Stimulated activated CD4-positive, alpha-beta T cell treated with anti-CD3 and anti-CD28 coated beads, Interleukin-4, amount 100 ng/mL, for 24 hours (primary cell): ENCODE measurements at places on chromosomes 16 and 17.

GRCh38 chr16:31274831-31275816 is 15.3 kb downstream of the ITGAM start:
- no peak for DNase-seq

DNA sequence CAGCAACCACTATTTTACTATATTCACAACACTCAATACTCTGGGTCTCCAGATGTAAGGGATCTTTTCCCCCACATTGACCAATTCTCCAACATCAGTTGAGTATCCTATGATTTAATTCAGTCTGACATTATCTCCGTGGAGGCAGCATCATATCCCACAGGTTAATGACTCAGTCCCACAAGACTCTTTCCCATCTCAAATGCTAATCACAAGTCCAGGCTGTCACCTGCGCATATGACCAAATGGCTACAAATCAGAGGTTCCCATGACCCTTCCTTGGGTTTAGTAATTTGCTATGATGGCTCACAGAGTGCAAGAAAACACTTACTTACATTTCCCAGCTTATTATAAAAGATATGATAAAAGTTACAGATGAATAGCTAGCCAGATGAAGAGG is 18.7 kb downstream of the ACSM3 start:
- no peak for DNase-seq

DNA sequence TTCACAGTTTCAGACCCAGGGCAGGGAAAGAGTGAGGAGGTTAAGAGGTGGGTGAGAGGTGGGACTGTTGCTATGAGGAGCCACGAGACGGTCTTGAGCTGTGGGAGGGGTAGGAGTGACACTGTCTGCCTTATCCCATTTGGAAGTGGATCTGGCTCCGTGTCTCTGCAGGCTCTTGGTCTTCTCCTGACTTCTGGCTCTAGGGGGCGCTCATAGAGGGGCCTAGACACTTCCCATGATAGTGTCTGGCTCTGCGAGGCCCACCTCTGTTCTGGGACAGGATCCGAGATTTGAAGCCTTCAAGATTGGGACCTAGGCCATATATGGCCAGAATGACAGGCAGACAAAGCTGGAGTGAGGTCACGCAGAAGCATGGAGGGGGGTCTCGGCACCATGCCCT is 204.5 kb downstream of the GSG1L start:
- no peak for DNase-seq

DNA sequence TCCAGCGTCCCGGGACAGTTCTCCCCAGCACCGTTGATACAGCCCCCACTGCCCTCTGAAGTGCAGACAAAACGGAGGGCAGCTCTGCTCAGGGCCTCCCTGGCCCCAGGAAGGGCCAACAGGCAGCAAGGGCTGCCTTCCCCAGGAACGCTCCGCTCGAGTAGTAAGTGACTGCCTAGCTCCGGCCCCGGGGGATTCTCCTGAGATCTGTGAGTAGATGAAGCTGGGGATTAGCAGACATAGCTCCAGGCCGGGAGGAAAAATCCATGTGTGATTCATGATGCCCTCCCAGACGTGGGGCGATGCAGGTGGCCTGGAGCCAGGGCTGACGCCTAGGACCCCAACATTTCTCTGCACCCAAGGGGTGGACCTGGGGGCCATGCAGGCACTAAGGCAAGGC is 85.3 kb downstream of the ENGASE start:
- no peak for DNase-seq

GRCh38 chr16:81823111-81823510 is 44.0 kb downstream of the PLCG2 start:
- DNase-seq = no peak

GRCh38 chr16:19011169-19011731 is 27.5 kb downstream of the TMC7 start:
- no peak for DNase-seq

- DNase-seq = no peak
These were observed 12.8 kb upstream of the CES3 start for GRCh38 chr16:66948134-66948836.

- DNase-seq = no peak
These were observed 130.9 kb downstream of the ANKRD11 start for GRCh38 chr16:89359264-89360147.

GRCh38 chr17:299546-299945 is 53.1 kb downstream of the RPH3AL start:
- no peak for DNase-seq

DNA sequence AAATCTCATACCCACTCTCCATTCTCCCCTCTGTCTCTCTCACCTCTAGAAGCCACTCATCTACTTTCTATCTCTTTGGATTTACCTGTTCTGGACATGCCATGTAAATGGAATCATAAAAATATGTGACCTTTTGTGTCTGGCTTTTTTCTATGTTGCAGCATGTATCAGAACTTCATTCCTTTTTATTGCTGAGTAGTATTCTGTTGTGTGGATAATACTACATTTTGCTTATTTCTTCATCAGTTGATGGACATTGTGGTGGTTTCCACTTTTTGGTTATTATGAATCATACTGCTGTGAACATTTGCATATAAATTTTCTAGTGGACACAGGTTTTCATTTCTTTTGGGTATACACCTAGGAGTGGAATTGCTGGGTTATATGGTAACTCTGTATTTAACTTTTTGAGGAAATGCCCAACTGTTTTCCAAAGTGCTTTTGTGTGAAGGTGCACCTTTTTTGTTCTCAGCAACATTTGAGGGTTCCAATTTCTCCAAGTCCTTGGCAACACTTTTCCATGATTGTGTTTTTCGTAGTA is 18.2 kb downstream of the MRTFB start:
- DNase-seq = no peak

- no peak for DNase-seq
These were observed 58.4 kb downstream of the EPN2 start for GRCh38 chr17:19295473-19296135.

- DNase-seq = no peak
These were observed 219.6 kb upstream of the TNRC6C start for GRCh38 chr17:77738751-77739531.

- no peak for DNase-seq
These were observed 245.0 kb downstream of the KCNJ2 start for GRCh38 chr17:70414300-70414699.

DNA sequence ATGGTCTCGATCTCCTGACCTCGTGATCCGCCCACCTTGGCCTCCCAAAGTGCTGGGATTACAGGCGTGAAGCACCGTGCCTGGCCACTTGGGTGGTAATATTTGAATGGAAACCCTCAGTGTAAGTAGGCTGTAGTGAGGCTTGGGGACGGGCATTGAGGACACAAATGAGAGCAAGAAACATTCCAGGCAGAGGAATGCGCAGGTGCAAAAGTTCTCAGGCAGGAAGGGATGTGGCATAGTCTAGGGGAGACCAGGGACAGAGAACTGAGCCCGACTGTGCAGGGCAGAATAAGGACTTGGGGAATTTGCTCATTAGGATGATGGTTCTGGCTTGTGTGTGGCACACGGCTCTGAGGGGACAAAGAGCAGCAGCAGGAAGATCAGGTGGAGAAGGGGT is 54.8 kb downstream of the GRB2 start:
- no peak for DNase-seq

GRCh38 chr17:68020409-68020756 is 15.2 kb upstream of the KPNA2 start:
- DNase-seq = no peak

GRCh38 chr16:49766225-49766624 is 89.7 kb downstream of the ZNF423 start:
- no peak for DNase-seq

DNA sequence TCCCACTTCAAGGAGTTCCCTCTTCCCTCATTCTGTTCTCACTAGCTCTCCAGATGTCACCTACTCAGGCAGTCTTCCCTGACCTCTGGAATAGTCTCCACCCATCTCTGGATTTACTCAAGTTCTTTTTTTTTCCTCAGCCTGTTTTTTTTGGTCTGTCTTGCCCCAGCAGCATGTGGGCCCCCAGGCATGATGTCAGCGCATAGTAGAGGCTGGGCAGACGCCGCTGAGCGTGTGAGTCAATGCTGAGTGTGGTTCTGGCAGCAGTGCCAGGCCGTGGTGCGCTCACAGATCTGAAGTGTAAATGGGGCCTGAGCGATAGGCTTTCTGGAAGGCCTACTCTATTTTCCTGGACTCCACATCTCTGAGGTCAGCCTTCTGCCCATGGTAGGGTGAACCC is 2.7 kb upstream of the KCNJ18 start:
- no peak for DNase-seq

GRCh38 chr16:69917311-69917710 is 33.8 kb upstream of the CLEC18A start:
- DNase-seq = no peak

DNA sequence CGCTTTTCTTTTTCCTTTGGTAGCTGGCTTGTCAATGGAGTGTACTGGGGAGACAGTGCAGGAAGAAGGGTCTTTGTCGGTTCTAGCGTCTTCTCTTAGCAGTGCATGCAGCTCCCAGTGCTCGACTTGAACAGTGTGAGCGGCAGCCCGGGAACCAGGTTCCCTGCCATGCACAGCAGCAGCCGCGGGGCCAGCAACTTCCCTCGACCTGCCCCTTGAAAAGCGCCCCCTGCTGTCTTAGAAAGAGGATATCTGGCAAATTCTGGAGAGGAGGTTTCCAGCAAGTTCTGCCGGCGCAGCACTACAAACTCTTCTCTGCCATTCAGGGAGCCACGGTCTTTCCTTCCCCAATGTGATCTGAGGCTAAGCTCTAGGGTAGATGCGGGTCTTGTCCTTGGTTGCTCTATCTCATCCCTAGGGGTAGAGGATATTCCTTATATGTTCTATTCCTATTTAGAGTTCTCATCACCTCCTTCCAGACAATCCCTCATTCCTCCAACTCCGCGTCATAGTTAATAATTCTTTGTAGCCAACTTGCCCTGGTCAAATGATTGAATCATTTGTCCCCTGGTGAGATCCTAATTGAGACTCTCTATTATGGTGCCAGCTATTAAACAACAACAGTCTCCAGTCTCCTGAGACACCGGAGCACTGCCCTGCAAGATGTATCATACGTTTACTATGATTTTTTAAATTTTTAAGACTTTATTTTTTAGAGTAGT is 451.3 kb downstream of the PMP22 start:
- no peak for DNase-seq

DNA sequence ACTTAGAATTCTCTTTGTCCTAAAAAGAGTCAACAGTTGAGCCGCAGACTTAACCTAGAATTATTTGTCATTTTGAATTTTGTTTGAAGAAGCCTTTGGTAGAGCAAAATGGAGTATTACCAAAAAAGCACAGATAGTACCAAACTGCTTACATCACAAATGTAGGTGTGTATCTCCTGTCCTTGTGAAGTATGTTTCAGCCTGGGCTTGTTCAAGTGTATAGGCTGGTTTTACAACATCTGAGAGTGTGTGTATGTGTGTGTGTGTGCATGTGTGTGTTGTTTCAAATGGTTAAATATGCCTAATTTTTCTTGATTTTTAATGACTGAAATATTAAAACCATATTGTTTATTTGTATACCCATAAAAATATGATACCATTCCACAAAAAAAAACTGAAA is 188.7 kb upstream of the AXIN2 start:
- no peak for DNase-seq

DNA sequence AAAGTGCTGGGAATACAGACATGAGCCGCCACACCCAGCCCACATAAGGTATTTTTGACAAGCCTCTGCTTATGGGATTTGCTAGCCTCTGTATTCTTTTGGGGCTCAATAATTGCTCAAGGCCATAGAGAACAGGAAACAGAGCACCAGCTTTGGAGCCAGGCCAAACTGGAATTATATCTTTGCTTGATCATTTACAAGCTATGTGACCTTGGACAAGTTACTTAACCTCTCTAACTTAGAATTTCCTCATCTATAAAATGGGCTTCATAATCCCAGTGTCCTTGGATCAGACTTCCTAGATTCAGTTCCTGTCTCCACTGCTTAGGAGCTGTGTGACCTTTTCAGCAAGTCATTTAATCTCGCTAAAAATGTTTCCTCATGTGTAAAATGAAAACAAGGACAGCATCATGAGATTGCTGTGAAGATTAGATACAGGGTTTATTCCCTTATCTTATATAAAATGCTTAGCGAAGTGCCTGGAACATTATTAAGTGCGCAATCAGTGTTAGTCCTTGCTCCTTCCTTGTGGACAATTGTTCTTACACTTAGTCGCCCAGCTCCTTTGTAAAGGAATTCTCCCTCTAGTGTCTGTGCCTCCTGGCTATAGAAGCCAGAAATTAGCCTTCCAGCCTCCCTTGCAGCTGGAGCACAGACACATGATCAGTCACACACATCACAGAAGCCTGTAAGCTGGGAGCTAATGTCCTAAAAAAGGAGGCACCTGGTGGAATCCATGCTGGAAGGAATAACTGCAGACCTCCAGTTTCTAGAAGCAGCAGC is 16.6 kb downstream of the KRT9 start:
- no peak for DNase-seq

GRCh38 chr16:77679391-77679790 is 42.9 kb upstream of the NUDT7 start:
- DNase-seq = no peak

- no peak for DNase-seq
These were observed 3.3 kb downstream of the ASPHD1 start for GRCh38 chr16:29903590-29903989.

DNA sequence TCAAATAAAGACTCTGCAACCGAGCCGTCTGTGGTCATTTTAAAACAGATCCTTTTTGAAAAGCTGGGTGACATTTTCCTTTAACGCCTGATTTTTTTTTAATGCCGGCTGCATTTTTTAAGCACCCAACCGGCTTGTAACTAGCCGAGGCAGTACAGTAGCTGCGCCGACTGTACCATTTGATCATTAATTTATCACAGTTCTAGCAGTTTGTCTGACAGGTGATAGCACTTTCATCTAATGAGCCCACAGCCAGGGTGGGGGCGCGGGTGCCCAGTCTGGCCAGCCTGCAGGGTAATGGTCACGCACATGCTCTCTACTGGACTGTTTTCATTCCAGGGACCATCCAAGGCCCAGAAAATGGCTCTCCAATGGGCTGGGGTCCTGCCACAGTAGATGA is 68.8 kb downstream of the IRX5 start:
- no peak for DNase-seq
